ENCODE measurements at places on chromosomes 6 and 20. TPM values are rescaled to one million over a fixed set of nuclear protein-coding genes. Genes with fewer than 3 reads are reported as not detected.

DNA sequence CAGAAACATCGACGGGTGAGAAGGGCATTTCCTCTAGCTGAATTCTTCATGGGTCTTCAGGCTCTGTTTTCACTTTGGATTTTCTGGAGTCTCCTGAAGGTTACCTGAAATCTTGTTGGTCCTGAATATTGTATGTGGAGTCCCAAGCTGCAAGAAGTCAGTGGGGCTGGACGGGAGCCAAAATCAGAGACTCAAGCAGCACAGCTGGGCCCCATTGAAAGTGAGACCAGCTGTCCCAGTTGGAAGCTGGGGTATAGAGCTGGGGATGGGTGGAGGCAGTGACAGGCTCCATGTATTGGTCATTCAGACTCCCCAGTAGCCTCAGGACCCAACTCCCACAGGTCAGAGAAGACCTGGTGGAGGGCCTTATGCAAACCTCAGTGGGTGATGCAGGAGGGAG is 111.3 kb upstream of the MLN start:
- H3K4me3 ChIP-seq = no peak overlapping the region
- H3K4me1 ChIP-seq = no peaks in the 10 kb centered on the region
- no peak for DNase-seq
- H3K36me3 ChIP-seq = no peaks in the 10 kb centered on the region
- H3K27ac ChIP-seq = no peak overlapping the region
- peaks cover 30% of the 10 kb centered on the region for H3K27me3 ChIP-seq

- peak overlapping the region; percentile 81 for H3K27ac ChIP-seq
- H3K4me1 ChIP-seq = peaks cover 36% of the 10 kb centered on the region
- no peaks in the 10 kb centered on the region for H3K27me3 ChIP-seq
- no peaks in the 10 kb centered on the region for H3K36me3 ChIP-seq
- no peak overlapping the region for H3K4me3 ChIP-seq
- no peak for DNase-seq
These were observed 548.8 kb downstream of the COL12A1 start for GRCh38 chr6:74657011-74657410.

The CST5 gene
- total RNA-seq = not detected

DNA sequence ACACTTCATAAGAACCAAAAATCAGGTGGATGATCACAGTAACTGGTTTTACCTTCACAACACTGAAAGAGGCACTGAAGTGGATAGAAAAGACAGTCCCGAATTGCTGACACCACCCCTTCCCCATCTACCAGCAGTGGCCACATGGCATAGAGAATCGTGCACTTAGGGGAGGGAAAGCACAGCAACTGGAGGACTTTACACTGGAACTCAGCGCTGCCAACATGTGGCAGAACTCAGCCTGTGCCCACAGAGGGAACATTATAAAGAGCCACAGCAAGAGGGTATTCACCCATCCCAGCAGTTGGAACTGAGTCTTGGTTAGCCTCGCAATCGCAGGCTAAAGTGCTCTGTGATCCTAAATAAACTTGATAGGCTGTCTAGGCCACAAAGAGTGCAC is 6.5 kb upstream of the KIAA1586 start:
- H3K36me3 ChIP-seq = no peaks in the 10 kb centered on the region
- no peaks in the 10 kb centered on the region for H3K4me1 ChIP-seq
- no peak overlapping the region for H3K27ac ChIP-seq
- no peak overlapping the region for H3K4me3 ChIP-seq
- no peak for DNase-seq
- no peaks in the 10 kb centered on the region for H3K27me3 ChIP-seq

DNA sequence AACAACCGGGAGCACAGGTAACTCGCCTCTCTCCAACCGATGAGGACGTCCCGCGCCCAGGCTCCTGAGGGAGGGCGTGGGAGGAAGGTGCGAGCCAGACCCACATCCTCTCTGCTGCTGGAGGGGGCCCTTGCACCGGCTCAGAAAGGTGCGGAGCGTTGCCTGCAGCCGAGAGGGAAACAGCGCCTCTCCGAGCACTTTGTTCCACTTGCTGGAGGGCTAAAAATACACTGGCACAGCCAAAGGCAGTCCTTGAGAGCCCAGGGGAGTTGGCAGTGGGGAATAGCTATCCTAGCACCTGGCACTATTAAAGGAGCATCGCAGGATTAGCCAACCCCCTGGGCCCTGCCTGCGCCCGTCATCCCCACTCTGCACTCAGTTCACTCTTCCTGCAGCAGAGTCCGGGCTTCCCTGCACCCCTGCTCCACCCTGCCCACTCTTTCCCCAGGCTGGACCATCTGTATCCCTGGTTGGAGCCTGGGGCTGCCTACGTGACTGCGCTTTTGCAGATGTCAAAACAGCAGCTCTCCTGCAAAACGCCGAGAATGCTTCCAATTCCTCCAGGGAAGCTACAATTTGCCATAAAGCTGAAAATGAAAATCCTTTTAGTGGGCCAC is 108.9 kb downstream of the SNX5 start:
- H3K27ac ChIP-seq = no peak overlapping the region
- no peaks in the 10 kb centered on the region for H3K27me3 ChIP-seq
- no peaks in the 10 kb centered on the region for H3K36me3 ChIP-seq
- no peak overlapping the region for H3K4me3 ChIP-seq
- no peak for DNase-seq

The CRISP3 gene
- total RNA-seq = not detected

GRCh38 chr6:70270287-70271005 is 32.4 kb downstream of the COL9A1 start:
- H3K27me3 ChIP-seq = no peaks in the 10 kb centered on the region
- H3K36me3 ChIP-seq = no peaks in the 10 kb centered on the region

DNA sequence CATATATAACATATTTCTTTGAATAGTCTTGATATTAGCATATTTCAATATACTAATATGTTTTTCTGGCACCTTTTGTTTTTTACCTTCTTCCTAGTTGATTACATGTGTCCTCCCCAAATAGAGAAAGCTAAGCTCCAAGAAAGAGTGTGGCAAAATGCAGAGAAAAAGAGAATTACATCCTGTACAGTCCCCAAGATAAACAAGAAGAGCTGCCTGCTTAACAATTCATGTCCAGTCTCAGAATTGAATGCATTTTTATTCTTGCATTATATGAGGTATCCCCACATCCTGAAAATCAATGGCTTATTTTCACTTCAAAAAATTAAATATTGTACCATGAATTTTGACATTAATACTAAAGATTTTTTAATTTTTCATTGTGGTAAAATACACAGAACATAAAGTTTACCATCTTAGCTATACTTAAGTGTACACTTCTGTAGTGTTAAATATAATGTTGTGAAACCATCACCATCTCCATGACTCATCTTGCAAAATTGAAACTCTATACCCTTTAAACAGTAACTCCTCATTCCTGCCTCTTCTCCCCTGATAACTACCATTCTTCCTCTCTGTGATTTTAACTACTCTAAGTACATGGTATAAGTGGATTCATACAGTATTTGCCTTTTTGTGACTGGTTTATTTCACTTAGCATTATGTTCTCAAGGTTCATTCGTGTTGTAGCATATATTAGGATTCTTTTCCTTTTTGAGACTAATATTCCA is 490.3 kb downstream of the COL12A1 start:
- DNase-seq = no peak
- no peaks in the 10 kb centered on the region for H3K27me3 ChIP-seq
- peak overlapping the region; percentile 22 for H3K27ac ChIP-seq
- H3K4me1 ChIP-seq = peaks cover 14% of the 10 kb centered on the region
- no peak overlapping the region for H3K4me3 ChIP-seq
- no peaks in the 10 kb centered on the region for H3K36me3 ChIP-seq

The DCBLD1 gene
- total RNA-seq = 22.1 TPM

DNA sequence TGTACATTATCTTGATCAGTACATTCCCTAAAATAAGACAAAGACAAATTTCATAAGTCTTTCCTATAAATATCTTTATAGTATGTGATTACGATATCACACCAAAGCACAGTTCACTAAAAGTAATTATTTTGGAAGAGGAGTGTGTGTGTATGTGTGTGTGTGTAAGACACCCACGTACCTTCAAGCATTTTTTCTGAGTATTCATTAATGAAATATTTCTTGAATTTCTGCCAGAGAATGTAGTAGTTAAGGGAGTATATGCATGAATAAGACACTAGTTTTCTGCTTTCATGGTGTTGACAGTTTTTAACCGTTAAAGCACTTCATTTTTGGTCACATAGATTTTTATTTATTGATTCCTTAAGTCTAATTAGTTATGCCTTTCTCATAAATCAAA is 36.8 kb downstream of the MANEA start:
- no peaks in the 10 kb centered on the region for H3K27me3 ChIP-seq
- no peaks in the 10 kb centered on the region for H3K36me3 ChIP-seq
- no peaks in the 10 kb centered on the region for H3K4me1 ChIP-seq

DNA sequence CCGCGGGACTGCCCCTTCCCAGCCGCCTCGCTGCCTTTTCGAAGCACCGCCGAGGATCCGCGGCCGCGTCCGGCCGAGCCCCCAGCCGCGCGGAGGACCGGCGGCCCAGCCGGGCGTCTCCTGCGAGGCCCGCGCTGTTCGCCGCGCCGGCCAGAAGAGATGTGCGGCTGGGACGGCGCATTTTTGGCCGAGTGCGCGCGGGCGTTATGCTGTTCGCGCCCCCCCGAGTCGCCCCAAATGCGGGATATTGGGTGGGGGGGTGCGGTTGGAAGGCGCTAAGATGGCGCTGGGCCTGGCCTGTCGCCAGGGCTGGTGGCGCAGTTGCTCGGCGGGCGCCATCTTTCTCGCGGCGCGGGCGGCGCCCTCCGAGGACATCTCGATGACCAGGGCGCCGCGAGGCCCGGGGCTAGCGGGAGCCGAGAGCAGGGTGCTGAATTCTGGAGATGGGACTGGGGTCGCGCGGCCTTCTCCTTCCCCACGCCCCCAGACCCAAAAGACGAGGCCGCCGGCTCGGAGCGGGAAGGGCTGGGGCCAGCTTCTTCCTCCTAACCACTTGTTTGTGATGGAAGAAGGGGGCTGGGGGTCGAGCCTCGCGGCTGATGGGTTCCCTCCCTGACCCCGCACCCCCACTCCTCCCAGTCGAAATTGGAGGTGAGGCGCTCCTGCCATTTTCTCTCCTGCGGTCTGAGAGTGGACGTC is 1.5 kb downstream of the BICRAL start:
- peak; percentile 93 for DNase-seq
- no peaks in the 10 kb centered on the region for H3K36me3 ChIP-seq
- peak overlapping the region; percentile 97 for H3K27ac ChIP-seq
- peak overlapping the region; percentile 96 for H3K4me3 ChIP-seq
- no peaks in the 10 kb centered on the region for H3K27me3 ChIP-seq

DNA sequence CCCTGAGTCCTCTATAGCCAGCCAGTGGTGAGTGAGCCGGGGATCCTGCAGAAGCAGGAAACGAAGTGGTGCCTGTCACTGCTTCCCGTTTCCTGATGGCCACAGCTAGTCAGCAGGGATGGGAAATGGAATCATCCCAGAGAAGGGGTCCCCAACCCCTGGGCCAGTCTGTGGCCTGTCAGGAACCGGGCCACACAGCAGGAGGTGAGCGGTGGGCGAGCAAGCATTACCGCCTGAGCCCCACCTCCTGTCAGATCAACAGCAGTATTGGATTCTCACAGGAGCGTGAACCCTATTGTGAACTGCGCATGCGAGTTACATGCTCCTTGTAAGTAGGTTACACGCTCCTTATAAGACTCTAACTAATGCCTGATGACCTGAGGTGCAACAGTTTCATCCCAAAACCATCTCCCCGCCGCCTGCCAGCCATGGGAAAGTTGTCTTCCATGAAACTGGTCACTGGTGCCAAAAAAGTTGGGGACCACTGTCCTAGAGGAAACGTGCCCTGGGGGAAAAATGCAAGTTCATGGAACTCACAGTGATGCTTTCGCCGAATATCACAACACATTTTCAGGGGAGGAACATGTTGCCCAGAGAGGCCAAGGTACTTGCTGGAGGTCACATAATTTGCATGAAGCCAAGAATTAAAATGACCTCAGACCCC is 113.8 kb downstream of the JPH2 start:
- no peak overlapping the region for H3K27ac ChIP-seq
- H3K4me1 ChIP-seq = peaks cover 5% of the 10 kb centered on the region
- DNase-seq = no peak
- peaks cover 22% of the 10 kb centered on the region for H3K27me3 ChIP-seq
- no peaks in the 10 kb centered on the region for H3K36me3 ChIP-seq
- H3K4me3 ChIP-seq = no peak overlapping the region

The SRXN1 gene
- total RNA-seq = 60.1 TPM

GRCh38 chr20:46351357-46352058 is 43.2 kb upstream of the CDH22 start:
- H3K4me3 ChIP-seq = no peak overlapping the region
- peak; percentile 71 for DNase-seq
- H3K4me1 ChIP-seq = peaks cover 14% of the 10 kb centered on the region
- no peaks in the 10 kb centered on the region for H3K27me3 ChIP-seq
- peaks cover 30% of the 10 kb centered on the region for H3K36me3 ChIP-seq

DNA sequence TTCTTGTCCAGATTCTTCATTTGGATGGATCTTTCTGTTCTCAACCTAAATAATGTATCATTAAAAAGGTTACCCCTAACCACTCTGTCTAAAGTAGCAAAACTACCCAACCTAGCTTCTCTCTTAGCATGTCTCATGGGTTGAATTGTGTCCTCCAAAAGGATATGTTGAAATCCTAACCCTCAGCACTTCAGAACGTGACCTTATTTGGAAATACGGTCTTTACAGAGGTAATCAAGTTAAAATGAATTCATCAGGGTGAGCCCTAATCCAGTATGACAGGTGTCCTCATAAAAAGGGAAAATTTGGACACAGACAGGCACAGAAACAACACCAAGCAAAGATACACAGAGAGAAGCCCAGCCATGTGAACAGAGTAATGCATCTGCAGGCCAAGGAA is 6.1 kb upstream of the FRK start:
- DNase-seq = peak; percentile 2
- no peaks in the 10 kb centered on the region for H3K4me1 ChIP-seq
- H3K27ac ChIP-seq = no peak overlapping the region
- H3K27me3 ChIP-seq = no peaks in the 10 kb centered on the region
- no peaks in the 10 kb centered on the region for H3K36me3 ChIP-seq

The BAG2 gene
- 13.3 TPM for total RNA-seq

The LAMA2 gene
- 3.5 TPM for total RNA-seq

The UNC5CL gene
- total RNA-seq = under 0.01 TPM

DNA sequence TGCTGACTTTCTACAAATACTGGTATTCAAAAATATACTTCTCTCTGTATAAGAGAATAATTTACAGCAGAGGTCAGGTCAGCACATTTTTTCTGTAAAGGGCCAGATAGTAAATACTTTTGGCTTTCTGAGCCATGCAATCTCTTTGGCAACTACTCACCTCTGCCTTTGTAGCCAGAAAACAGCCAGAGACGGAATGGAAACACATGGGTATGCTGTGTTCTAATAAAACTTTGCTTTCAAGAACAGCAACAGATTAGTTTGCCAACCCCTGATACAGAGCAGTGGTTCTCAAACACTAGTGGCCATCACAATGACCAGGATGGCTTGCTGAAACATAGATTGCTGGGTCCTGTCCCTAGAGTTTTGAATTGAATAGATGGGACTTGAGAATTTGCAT is 46.3 kb downstream of the SYCP2L start:
- DNase-seq = no peak
- H3K4me3 ChIP-seq = no peak overlapping the region
- no peaks in the 10 kb centered on the region for H3K36me3 ChIP-seq
- H3K27ac ChIP-seq = no peak overlapping the region

- H3K36me3 ChIP-seq = no peaks in the 10 kb centered on the region
- DNase-seq = no peak
- no peak overlapping the region for H3K27ac ChIP-seq
- H3K4me1 ChIP-seq = peaks cover 10% of the 10 kb centered on the region
- peaks cover 2% of the 10 kb centered on the region for H3K27me3 ChIP-seq
These were observed 16.2 kb upstream of the FAM135A start for GRCh38 chr6:70396796-70397729.

- no peaks in the 10 kb centered on the region for H3K36me3 ChIP-seq
- peak; percentile 78 for DNase-seq
- H3K4me1 ChIP-seq = peaks cover 36% of the 10 kb centered on the region
These were observed 2.1 kb downstream of the TOP1 start for GRCh38 chr20:41030531-41031242.

The ANGPT4 gene
- total RNA-seq = under 0.01 TPM

The ACSS1 gene
- total RNA-seq = 1.4 TPM

All from osteoblast (primary cell).